ENCODE measurements at places on chromosomes 7 and 10. TPM values are rescaled to one million over a fixed set of nuclear protein-coding genes. Genes with fewer than 3 reads are reported as not detected.

The LEP gene
- not detected for total RNA-seq

The DLX6 gene
- total RNA-seq, result not detected

The SERPINE1 gene
- total RNA-seq, result 37.9 TPM

The AGR2 gene
- total RNA-seq, result not detected

Data from bronchial smooth muscle cell (primary cell).